ENCODE measurements at places on chromosomes 13 and 19.

GRCh38 chr13:62321895-62322294, 906.2 kb upstream of the PCDH20 start:
- no peak for DNase-seq

DNA sequence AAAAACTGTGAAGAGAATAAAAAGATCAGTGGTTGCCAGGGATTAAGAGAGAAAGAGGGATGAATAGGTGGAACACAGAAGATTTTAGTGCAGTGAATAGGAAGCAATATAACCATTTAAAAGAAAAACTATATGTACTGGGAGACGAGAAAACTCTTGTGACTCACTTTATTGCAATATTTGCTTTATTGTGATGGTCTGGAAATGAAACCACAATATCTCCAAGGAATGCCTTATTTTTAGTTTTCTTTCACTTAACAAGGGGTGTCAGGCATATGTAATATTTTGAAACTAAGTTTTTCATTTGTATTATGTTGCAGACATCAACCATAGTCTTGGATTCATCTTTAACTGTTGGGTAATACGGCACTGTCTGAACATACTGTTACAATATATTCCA, 1308.2 kb downstream of the PCDH9 start:
- peak; percentile 37 for DNase-seq

- DNase-seq: peak; percentile 84
Observed at GRCh38 chr19:2478756-2479555, 3.0 kb downstream of the GADD45B start.

DNA sequence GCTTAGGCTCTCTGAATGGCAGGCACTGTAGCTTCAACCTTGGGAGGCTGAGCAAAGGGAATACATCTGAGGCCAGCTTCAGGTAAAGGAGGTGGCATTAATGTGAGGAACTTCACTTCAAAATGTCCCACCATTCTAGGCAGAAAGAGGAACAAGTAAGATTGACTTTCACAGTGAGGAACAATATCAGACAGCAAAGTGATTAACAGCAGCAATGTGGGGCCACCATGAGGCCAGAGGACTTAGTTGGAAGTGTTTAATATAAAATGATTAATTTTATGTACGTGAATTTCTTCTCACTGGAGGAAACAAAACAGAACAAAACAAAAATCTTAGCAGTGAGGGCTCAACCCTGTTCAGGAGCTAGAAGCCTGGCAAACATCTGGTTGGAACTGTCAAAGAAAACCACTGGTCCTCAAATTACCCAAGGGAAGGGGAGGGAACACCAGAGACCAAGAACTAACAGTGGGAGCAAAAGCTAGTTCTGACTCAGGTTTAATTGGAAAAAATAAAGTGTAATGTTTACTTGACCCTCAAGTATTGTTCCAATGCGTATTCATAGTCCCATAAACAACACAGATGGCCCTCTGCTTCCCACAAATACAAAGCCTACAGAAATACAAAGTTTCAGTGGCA, 43.9 kb upstream of the FRY start:
- no peak for DNase-seq

All from adipocyte (in vitro differentiated cells).